Stimulated activated CD8-positive, alpha-beta memory T cell treated with anti-CD3 and anti-CD28 coated beads, Interleukin-15, amount 100 ng/mL, for 48 hours (primary cell): ENCODE measurements at places on chromosomes 5 and 9.

DNA sequence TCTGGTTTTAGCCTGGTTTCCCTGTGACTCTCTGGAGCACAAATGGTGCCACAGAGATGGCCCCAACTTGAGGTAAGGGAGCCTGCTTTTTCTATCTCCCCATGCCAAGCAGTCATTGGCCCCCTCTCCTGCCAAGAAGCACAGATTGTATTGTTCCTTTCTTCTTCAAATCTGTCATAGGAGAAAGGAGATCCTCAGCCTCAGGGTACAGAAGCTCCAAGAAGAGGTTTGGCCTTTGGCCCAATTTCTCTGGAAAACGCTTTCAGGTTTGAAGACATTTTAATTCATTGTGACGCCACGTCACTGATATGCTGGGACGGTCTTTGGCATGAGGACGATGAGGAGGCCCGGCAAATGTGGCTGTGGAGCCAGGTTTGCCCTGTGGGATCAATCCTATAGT, 29.2 kb upstream of the PANK3 start:
- DNase-seq: no peak

GRCh38 chr9:126503333-126504085, 110.2 kb upstream of the LMX1B start:
- DNase-seq: no peak

GRCh38 chr5:60640901-60641300, 59.1 kb downstream of the DEPDC1B start:
- DNase-seq: no peak

- no peak for DNase-seq
Measured at GRCh38 chr5:156718985-156719384, 131.1 kb upstream of the PPP1R2B start.

- peak; percentile 35 for DNase-seq
Measured at GRCh38 chr5:180605554-180606214, 14.4 kb upstream of the SCGB3A1 start.

GRCh38 chr5:135154197-135154596, 120.2 kb upstream of the PITX1 start:
- DNase-seq: no peak

GRCh38 chr9:109856785-109857184, 76.8 kb downstream of the PALM2AKAP2 start:
- no peak for DNase-seq

DNA sequence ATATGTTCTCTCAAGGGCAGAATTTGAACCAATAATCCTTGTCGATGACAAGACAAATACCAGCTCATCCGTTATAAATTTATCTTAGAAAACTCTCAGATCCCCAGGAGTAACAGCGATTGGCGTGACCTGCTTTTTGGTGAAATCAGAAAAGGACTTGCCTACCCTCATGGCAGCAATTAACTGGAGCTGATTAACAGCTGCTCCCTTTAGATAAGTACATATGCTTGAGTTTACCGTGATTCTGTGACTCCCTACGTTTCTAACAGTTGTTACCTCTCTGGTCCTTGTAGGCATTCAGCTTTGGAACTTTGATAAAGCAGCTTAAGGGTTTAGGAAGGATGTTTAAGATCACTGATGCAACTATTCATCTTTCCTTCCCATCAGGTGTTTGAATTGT, 2.6 kb downstream of the INVS start:
- no peak for DNase-seq

DNA sequence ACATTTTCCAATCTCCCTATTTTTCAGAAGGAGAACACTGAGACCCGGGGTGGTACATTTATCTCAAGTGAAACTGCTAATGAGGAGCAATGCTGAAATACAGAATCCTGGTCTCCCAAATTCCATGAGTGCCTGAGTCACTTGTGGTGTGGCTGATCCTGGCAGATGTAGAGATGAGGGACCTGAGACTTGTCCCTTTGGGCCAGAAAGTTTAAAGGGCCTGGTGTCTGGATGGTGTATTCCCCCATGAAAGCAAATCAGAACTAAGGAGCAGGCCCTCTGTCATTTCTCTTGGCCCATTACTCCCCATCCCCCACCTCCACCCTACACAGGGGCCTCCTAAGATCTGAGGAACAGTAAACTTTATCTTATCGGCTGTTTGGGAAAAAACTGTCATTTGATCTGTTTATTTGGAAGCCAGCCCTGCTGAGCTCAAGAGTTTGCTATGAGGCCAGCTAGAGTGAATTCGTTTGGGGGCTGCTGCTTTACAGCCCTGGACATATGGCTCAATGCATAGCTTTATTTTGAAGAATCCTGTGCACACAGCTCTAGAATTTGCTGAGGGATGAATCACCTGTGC, 140.3 kb downstream of the LHFPL2 start:
- no peak for DNase-seq

- no peak for DNase-seq
Measured at GRCh38 chr5:149237662-149238061, 34.0 kb upstream of the AFAP1L1 start.

DNA sequence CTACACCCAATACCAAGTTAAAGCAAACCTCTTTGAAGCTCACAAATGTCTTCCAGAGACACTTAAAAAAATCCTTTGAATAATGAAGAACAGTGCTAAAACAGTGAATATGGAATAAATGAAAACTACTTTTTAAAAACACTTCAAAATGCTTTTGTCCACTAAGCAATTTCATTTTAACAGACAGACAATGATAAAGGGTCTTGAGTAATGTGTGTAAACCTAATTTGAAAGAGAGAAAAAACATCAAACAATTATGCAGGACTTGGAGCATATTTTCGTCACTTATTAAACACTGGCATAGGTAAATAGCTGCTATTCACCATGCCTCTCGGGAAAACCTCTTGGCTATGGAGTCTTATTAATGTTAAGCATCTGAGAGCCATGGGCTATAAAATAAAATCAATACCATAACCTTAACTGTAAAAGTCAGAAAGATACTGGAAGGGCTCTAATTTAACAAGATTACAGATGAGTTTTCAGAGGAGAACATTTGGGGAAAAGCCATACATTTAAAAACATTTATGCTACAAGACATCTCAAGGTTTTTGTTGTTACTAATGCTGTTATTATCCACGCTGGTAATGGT, 177.8 kb downstream of the NFIB start:
- no peak for DNase-seq

GRCh38 chr5:169222934-169223594, 77.9 kb downstream of the SLIT3 start:
- no peak for DNase-seq

- DNase-seq: no peak
Measured at GRCh38 chr5:69231851-69232250, 2.8 kb upstream of the CDK7 start.

GRCh38 chr5:140023611-140024191, 19.4 kb downstream of the NRG2 start:
- DNase-seq: no peak

GRCh38 chr5:36733183-36733582, 126.8 kb downstream of the SLC1A3 start:
- no peak for DNase-seq

DNA sequence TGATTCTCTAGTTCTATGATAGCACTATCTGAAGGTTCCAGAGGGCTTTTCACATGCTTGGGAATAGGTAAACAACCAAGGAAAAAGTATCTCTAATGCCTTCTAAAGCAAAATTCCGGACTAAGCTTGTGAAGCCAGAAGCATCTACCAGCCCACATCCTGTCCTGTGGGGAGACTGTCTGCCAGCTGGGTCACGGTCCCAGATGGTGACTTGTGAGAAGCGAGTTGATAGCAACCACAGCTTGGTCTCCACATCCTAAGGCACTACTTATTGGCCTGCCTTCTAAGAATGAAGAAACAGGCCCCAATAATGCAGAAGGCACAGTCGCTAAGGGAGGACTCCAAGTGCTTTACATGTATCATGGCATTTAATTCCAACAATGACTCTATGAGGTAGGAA, 184.1 kb upstream of the ADRA1B start:
- DNase-seq: no peak

- DNase-seq: no peak
Measured at GRCh38 chr5:138952962-138953361, 77.8 kb upstream of the LRRTM2 start.

DNA sequence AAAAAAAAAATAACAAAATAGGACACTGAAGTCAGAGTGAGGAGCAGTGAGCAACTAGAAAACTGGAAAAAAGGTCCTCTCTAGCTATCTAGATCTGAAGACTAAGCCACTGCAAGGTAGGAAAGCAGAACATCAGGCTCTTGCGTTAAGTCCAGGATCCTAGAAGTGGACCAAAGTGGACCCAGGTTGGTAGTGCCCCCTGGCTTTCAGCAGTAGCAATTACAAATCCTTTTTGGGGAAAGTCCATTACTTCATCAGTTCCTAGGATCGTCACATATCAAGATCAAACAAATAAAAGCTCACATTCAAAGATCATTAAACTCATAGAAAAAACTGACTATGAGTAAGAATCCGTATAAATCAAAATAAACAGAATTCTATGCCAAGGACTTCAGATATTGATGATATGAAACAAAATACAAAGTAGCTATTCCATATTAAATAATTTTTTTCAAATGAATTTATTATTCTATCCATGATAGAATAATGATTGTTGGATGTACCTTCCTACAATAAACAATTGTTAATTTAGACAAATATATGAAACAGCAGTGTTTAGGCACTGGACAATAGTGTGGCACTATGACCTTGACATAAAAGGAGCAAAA, 6.5 kb upstream of the RICTOR start:
- DNase-seq: no peak

- DNase-seq: no peak
Measured at GRCh38 chr5:135553688-135554462, 18.1 kb upstream of the NEUROG1 start.

DNA sequence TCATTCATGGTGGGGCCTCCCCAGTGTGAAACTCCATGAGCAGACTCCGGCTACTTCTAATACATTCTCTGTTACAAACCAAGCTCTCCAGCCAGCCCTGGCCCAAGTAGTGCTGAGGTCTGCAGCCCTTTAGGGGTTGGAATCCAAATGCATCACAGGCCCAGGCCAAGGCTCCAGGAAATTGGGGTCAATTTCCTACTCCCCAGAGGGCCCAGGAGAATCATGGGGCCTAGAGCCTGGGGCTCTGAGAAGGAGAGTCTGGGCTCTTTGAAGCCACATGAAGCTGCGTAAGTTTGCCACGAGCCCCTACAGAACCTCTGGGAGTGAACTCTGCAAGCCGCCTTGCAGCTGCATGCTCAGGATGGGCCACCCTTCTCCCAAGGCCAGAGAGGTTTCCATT, 206.4 kb downstream of the PAPPA start:
- DNase-seq: no peak

GRCh38 chr5:157143127-157143971, 684 bp upstream of the MED7 start:
- no peak for DNase-seq

- DNase-seq: no peak
Measured at GRCh38 chr5:151700820-151701219, 14.1 kb upstream of the SPARC start.

DNA sequence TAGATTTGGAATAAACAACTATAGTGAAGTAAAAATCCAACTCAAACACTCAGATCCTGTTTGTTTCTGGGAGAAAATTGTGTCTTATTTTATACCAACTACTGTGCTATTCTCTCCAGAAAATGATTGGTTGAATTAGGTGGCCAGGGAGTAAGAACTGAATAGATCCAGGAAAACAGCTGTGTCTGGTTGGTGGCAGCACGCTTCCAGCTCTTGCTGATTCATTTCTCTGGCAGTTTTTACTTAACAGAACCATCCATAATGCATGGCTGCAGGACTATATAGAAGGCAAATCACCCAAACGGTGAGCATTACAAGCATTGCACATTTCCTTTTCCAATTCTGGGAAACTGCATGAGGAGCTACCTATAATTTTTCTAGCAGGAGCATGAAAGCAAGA, 29.5 kb downstream of the DMAC1 start:
- DNase-seq: no peak

DNA sequence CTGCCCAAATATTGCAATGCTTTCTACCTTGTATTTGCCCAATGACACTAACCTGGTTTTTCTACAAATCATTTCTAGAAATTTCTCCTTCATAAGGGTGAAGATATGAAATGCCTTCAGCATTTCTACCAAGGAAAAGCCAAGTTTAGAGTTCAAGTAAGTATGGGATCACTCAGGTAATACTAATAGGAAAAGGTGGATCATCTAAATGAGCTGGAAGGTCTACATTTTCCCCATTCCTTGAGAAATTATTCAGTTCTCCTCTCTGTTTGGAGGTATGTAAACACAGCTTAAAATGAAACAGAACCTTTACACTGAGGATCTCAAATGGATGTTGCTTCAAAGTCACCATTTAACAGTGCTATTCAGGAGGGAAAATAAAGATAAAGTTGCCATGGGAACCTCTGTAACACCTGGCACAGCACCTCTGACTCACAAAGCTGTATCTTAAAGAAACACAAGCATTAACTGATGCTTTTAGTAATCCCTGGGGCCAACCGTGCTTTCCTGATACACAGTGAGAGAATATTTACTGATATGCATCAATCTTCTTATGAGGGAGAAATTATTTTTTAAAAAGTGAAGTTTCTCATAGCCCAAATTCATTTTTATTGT, 161.3 kb downstream of the DRD1 start:
- DNase-seq: no peak

GRCh38 chr5:76514292-76514691, 108.9 kb downstream of the F2RL2 start:
- no peak for DNase-seq

GRCh38 chr5:149387982-149388381, 8.9 kb upstream of the IL17B start:
- no peak for DNase-seq

GRCh38 chr5:160272889-160273288, 39.5 kb downstream of the CCNJL start:
- DNase-seq: no peak
